Dermis lymphatic vessel endothelial cell (primary cell): ENCODE measurements at places on chromosomes 13 and 19. TPM values are rescaled to one million over a fixed set of nuclear protein-coding genes. Genes with fewer than 3 reads are reported as not detected.

PIK3R2 gene
- 2.1 and 2.5 TPM in 2 replicates for total RNA-seq

IL27RA gene
- 2.7 and 3.8 TPM in 2 replicates for total RNA-seq

PSG7 gene
- not detected in 2 replicates for total RNA-seq

FTL gene
- 786 and 994 TPM in 2 replicates for total RNA-seq

CYP2F1 gene
- total RNA-seq = not detected in 2 replicates

ELSPBP1 gene
- total RNA-seq = not detected in 2 replicates

GARIN5A gene
- total RNA-seq = 0.11 and 0.17 TPM in 2 replicates

ZNF723 gene
- total RNA-seq = not detected in 2 replicates

COL5A3 gene
- total RNA-seq = 0.26 and 2.6 TPM in 2 replicates

ZNF558 gene
- 2.3 and 4.1 TPM in 2 replicates for total RNA-seq

ATP13A1 gene
- total RNA-seq = 14.0 and 20.7 TPM in 2 replicates
